Activated T-helper 2 cell treated with anti-CD3 and anti-CD28 coated beads, Interferon-gamma antibody, Interleukin-2, Interleukin-4, amounts not matched to agents 10 μg/mL and 5 μg/mL and 100 μg/mL, durations not matched to agents 14 hours and 24 hours and 36 hours (primary cell): ENCODE measurements at places on chromosomes 16 and 17.

- DNase-seq = no peak
These were observed 329.2 kb downstream of the PMP22 start for GRCh38 chr17:14935845-14936485.

DNA sequence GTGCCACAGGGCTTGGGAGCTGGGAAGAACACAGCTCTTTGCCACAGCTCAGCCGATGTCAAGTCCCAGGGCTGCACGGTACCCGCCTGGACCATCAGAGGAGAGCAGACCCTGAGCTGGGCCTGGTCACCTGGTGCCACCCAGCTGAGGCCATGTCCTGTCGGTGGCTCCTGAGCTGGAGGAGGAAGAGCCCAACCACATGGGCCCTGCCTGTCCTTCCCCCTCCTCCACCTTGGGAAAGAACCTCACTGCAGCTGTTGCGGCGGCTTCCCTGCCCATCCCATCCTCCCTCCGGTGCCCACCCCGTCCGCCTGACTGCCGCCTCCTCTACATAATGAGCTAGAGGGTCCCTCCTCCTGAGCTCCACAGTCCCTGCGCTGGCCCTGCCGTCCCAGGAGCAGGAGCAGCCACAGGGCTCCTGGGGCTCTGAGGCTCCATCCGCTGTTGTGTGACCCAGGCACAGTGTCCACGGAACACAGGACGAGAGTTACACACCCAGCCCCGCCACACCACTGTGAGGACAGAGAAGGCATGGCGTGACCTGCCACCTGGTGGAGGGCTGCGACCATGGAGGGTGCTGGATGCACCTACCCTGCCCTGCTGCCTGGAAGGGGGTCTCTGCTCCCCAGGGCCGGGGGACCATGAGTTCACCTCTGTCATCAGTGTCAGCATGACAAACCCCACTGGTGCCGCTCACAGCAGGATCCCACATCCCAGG, 21.4 kb upstream of the CHMP6 start:
- peak; percentile 22 for DNase-seq

- no peak for DNase-seq
These were observed 359.5 kb downstream of the CDH8 start for GRCh38 chr16:61676740-61677139.

- no peak for DNase-seq
These were observed 184.6 kb upstream of the WSB1 start for GRCh38 chr17:27109346-27109745.

DNA sequence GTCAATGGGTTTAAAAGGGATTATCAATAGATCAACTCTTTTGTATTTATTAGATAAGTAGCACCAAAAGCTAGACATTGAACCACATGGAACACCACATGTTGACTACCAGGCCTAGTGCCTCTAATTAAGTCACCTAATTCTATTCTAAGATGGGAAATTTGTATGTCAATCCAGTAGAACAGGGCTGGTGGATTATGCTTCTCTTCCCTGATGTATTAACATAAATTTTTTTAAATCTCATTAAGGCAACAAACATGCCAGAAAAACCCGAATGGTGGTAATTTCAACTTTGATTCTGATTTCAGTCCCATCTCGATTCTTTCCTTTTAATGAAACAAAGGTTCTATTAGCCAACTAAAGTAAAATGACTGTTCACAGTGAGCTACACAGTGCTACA, 92.6 kb downstream of the KANSL1 start:
- no peak for DNase-seq

DNA sequence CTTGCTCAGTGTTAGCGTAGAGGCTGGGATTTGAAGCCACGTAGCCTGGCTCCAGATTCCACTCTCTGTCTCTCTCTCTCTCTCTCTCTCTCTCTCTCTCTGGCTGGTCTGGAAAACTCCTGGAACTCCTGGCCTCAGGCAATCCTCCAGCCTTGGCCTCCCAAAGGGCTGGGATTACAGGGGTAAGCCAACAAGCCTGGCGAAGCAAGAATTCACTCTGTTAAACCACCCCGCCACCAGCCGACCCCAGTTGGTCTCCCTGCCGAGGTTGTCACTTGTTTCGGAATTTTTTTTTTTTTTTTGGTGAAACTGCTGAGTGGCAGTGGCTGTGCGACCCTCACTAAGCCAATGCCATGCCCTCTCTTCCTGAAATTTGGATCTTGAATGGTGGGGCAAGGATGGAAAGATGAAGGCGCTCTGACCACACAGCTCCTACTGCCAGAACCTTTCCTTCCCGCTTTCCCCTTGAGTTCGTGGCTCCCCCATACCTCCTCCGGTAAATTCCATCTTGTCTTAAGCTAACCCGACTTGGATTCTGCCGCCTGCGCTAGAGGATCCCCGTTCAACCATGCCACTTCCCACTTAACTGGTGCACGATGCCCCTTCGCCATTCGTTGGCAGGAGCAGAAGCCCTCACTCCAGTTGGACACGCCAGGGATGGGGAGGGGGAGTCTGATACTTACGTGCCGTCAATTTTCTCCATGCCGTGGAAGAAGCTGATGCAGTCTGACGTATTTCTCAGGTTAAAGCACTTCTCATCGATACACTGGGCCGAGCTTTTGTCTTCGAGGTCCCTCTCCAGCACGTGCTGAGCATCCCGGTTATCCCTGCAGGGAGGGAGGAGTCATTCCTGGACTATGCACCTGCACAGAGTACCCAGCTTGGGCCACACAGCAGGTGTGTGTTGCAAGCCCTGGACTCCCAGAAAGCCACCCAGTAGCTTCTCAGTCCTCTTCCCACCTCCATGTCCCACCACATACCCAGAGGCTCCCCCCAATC, 13.1 kb downstream of the TEKT5 start:
- no peak for DNase-seq

GRCh38 chr17:61647047-61647446, 56.0 kb upstream of the NACA2 start:
- no peak for DNase-seq

DNA sequence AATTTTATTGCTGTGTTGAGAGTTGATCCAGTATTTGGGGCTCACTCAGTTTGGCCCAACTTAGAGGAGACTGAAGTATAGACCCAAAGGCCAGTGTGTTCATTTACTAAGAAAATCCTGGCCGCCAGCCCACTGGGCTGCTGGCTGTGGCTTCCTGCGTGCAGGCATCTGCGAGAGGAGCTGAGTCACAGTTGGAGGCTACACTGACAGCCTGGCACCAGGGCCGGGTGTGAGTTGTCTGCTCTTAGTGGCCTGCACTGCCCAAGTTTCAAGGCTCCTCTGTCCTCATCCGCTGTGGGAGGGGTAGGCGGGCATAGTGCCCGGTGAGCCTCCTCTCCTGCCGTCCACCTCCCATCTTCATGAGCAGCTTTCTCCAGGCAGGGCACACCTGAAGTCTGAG, 54.2 kb downstream of the PLD6 start:
- DNase-seq = no peak

DNA sequence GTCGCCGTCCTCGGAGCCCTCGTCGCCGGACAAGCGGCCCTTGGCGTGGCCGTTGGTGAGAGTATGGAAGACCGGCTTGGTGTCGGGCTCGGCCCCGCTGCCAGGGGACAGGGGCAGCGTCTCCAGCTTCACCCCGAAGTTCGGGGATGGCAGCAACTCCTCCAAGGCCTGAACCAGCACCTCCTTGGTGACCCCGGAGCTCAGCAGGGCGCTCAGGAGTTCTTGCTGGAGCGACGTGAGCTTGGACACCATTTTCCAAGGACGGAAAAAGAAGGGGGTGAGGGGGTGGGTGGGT, 279 bp downstream of the HNF1B start:
- no peak for DNase-seq

DNA sequence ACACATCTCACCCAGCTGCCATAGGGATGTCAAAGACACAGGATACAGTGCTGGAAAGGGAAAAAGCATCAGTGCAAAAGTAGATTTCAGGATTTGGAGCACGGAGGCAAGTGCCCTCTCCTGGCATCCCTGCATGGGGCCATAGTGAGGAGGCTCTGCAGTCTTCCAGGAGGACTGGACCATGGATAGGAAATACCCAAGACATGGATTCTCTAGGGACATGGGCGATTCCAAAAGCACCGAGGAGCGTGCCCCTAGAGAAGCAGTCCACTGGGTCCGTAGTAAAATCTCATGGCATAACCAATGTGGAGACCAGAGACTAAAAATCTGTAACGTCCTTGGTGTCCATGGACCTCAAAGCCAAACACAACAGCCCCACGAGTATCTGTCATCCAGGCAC, 818.2 kb downstream of the KCNJ18 start:
- no peak for DNase-seq

- DNase-seq = no peak
These were observed 9.1 kb downstream of the CEP20 start for GRCh38 chr16:15879255-15879811.

DNA sequence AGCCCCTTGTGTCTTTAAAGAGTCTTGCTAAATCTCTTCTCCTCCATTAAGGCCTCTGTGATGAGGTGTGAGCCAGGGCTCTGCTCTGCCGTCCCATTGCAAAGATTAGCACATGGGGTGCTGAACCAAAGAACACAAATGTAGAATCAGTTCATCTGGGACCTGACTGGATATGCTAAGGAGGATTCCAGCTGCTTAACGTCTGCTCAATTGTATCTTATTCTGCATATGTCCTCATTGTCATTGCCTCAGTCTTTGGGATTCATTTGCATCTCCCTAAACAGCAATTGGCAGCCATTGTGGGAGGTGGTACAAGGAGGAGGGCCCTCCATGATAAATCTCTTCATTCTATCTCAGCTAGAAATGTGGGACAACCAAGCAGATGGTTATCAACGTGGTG, 106.3 kb upstream of the ADAMTS18 start:
- DNase-seq = no peak

DNA sequence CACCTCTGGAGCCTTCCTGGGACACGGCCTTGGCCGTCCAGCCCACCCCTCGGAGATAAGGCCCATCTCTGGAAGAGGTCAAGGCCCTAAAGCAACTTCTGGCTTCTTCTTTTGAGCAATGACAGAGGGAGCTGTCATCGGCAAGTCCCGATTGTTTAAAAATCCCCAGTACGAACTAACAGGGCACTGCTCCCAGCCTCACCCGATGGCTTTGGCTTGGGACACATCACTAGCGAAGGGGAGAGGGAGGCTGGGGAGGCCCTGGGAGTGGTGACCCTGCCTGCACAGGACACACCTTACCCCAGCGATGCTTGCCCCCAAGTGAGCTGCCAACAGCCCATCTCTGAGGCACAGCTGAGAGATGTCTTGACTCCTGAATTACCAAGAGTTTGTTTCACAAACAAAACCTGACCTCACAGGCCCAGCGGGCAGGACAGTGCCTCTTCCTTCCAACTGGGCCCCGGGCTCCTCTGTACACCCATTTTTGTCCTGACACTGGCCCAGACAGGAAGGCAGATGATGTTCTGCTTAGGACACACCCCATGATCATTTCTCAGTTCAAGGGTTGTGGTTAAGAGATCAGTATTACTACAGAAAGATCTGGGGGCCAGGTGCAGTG, 4.8 kb downstream of the SYNGR2 start:
- DNase-seq = peak; percentile 36

DNA sequence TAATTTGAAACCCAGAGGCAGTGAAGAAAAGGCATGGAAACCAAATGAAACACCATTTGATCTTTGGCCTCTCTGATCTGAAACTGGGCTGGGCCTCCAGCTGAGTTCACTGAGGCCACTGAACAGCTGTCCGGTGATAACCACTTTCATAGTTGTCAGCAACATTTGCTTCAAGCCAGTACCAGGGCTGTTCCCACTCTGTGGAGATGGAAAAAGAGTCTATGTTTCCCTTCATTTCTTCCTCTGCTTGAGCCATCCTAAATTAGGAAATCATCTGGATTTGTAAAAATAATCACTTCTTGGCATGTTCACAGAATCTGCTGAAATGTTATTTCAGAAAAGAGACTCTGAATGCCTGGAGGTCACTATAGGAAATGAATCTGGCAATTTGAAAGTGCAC, 119.3 kb downstream of the STX8 start:
- no peak for DNase-seq

DNA sequence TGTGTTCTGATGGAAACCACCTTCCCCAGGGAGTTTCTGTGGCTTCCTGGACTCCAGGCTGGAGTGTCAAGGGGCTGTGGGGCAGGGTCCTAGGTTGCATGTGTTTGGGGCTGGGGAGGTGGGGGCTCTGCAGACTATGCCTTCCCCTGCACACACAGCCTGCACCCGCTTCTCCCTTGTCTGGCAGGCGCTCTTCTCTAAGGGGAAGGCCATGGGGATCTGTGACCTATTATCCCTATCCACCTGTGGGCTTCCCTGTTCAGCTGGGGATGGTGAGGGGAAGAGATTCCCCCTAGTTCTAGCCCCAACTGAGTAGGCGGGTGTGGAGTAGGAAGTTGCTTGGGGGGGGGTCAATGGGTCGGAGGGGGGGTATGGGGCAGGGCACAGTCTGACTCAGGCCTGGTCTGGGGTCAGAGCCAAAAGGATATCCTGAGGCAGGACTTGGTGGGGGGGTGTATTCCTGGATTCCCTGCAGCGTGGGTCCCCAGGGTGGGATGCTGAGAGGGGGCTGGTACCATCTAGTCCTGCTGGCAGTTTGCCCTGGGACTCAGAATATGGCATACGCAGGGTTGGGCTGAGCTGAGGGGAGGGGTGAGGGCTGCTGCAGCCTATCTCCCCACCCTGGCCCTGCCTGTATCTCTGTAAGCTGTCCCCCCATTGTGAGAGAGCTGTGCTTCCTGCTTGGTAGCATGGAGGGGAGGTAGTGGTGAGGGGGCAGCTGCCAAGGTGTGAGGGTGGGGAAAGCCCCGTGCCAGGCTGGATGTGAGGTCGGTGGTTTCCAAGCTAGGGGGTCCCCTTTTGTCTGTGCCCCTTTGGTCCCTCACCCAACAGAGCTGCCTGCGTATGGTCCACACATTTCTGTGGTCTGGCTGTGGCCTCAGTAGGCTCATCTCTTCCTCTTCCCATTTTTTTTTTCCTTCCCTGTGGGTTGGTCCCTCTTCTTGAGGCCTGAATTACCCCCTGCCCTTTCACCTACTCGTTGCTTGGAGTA, 14.7 kb downstream of the RARA start:
- no peak for DNase-seq

- DNase-seq = no peak
These were observed 64.2 kb downstream of the SLC39A11 start for GRCh38 chr17:73028299-73028755.

- no peak for DNase-seq
These were observed 136.6 kb upstream of the WSB1 start for GRCh38 chr17:27157297-27157696.

DNA sequence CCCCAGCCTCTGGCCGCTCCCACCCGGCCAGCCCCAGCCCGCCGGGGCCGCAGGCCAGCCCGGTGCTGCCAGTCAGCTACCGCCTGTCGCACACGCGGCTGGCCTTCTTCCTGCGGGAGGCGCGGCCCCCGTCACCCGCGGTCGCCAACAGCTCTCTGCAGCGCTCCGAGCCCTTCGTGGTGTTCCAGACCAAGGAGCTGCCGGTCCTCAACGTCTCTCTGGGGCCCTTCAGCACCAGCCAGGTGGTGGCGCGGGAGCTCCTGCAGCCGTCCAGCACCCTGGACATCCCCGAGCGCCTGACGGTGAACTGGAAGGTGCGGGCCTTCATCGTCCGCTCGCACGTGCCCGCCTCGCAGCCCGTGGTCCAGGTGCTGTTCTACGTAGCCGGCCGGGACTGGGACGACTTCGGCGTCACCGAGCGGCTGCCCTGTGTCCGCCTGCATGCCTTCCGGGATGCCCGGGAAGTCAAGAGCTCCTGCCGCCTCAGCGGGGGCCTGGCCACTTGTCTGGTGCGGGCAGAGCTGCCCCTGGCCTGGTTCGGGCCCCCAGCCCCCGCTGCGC, 46.8 kb downstream of the TMEM132E start:
- DNase-seq = no peak
